Forelimb muscle (tissue), 1 donor: ENCODE measurements at places on chromosomes 7 and 10. TPM values are rescaled to one million over a fixed set of nuclear protein-coding genes. Genes with fewer than 3 reads are reported as not detected.
A peak's percentile ranks its signal among the peaks of the same experiment; 100 is the strongest.

DNA sequence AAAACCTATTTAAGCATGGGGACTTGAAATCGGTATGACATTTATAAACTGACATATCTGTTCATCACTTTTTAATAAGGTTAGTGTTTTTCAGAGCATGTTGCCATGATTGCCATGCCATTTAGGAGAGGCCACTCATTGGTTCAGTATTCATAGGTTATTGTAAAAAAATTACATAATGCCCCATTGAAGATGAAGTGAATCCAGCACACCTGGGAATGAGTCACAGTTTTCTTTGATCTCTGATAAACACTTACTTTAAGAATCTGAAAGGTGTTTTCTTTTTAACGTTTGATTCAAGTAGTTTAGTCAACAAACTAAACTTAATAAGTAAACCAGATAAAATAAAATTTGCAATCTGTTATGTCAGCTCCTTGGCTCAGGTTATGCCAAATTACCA lies 278.3 kb downstream of the ARL4A start:
- DNase-seq = no peak

DNA sequence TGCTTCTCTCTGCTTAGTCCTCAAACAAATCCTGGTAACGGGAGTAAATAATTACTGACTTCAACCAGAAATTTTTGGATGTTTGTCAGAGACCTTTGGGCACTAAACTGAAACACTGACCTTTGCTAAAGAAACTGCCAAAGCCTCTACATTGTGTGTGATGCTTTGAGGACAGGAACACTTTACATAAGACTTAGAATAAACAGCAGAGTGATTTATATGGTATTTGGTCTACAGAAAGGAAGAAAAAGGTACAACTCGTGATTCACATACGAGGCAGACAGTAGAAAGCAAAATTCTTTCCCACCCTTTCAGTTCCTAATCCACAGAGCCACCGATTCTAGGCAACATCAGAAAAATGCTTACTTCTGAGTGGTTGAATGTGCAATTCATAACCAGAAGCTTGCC lies 59.8 kb downstream of the SLC16A12 start:
- DNase-seq = no peak

GRCh38 chr10:96440361-96441292 lies 73.1 kb downstream of the TLL2 start:
- DNase-seq = peak; percentile 83

DNA sequence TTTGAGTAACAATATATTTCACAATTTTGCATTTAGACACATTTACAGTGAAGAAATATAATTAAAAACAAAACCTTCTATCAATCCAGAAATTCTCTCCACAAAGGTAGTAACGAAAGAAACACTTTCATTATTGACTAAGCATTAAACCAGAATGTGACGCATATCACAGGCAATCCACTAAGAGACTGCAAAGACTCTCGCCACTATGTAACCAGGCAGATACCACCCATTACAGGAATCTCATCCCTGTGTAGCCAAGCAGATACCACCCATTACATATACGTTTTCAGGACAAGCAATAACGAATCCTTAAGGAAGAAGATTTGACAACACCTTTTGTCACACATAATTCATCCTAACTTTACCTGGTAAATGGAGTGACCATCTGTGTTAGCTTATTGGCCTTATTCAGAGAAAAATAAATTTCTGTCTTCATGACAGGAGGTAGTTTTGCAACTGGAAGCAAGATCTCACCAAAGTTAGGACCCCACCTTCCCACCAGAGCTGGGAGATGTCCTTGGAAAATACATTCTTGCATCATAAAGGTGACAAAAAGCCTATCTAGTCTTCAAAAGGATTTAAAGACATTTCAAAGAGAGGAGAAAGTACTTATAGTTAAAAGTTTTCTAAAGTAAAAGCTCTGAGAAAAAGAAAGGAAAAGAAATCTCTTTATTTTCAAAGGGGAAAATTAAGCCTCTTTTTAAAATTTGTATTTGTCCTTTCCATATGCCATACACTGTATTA lies 30.8 kb downstream of the LRRC17 start:
- DNase-seq = no peak

DNA sequence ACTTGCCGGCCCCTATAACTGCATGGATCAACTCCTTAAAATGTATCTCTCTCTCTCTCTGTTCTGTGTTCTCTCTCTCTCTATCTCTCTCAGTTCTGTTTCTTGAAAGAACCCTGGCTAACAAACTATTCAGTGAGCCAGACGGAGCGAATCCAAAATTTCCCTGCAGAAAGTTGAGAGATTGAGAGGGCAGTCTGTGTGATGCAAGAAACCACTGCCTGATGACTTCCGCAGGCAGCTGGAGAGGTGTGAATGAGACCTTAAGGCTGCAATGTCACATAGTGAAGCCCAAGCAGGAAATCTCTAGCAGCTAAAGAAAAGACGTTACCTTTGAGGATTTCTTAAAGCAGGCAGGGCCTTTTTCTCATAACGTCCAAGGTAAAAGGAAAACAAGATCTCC lies 17.3 kb downstream of the FAM107B start:
- DNase-seq = no peak

DNA sequence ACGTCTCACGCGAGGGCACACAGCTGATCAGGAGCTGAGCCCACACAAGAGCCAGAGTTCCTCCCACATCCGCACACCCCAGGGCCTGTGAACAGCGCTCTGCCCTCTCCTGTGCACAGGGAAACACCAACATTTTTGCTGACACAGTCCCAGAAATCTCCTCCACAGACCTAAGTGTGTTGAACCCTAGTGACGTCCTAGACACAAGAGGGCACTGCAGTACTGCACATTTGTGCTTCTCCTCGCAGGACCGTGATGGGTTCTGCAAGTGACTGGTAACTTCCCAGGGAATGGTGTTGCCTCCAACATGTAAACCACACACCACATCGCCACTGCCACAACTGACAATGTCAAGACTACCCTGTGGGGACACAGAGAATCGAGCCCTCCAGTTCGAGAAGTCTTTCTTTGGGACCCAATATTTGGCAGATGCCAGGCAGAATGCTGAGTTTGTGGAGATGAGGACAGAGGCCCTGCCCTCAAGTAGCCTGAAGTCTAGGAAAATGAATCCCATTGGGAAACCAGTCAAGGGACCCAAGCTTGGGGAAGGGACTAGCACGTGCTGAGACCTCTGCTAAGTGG lies 170.3 kb downstream of the PAXIP1 start:
- DNase-seq = no peak

Gene OPN4
- polyA plus RNA-seq = 1.9 TPM

Gene SSC4D
- 0.94 TPM for polyA plus RNA-seq

Gene PLEKHS1
- polyA plus RNA-seq = 0.05 TPM
